ENCODE measurements at places on chromosomes 12 and 14.
A peak's percentile ranks its signal among the peaks of the same experiment; 100 is the strongest.

DNA sequence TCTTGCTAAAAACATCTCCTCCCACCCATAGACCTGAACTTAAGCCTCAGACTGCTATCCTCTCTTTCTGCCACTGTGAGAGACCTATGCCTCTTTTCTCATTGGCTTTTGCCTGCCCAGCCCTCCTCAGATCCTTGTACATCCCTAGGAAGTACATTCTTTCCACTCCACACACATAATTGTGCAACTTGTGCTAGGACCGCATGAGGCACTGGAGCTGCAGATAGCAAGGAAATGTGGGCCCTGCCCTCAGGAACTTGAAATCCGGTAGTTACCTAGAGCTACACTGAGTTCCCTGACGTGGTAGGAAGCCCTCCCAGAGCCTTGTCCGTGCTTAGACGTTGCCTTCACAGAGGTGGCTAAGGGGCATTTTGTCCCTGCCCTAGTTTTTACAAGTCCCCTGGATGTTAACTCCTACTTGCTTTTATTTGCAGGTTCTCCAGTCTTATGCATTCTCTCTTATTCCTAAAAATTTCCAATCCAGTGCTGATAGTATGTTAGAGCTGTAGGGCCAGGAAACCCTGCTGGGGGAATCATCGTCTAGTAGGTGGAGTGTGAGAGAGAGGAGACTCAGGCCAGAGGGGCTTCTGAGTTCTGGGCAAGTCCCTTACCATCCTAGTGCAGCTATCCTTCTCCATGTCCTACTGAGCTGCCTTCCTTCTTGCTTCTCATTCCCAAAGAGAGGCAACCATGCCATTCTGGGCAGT, 41.3 kb downstream of the NTF3 start:
- DNase-seq = no peak

DNA sequence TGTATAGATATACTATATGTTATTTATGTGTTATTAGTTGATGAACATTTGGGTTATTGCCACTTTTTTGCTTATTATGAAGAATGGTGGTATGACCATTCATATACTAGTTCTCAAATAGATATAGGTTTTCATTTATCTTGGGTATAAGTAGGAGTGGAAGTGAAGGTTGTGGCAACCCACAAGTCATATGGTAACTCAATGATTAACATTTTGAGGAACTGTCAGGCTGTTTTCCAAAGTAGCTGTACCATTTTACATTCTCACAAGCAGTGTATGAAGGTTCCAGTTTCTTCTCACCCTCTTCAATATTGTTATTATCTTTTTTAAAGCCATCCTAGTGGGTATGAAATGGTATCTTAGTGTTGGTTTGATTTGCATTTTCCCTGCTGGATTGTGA, 19.0 kb upstream of the MSRB3 start:
- DNase-seq = no peak

GRCh38 chr12:93541578-93542225, 30.8 kb upstream of the SOCS2 start:
- peak; percentile 29 for DNase-seq

DNA sequence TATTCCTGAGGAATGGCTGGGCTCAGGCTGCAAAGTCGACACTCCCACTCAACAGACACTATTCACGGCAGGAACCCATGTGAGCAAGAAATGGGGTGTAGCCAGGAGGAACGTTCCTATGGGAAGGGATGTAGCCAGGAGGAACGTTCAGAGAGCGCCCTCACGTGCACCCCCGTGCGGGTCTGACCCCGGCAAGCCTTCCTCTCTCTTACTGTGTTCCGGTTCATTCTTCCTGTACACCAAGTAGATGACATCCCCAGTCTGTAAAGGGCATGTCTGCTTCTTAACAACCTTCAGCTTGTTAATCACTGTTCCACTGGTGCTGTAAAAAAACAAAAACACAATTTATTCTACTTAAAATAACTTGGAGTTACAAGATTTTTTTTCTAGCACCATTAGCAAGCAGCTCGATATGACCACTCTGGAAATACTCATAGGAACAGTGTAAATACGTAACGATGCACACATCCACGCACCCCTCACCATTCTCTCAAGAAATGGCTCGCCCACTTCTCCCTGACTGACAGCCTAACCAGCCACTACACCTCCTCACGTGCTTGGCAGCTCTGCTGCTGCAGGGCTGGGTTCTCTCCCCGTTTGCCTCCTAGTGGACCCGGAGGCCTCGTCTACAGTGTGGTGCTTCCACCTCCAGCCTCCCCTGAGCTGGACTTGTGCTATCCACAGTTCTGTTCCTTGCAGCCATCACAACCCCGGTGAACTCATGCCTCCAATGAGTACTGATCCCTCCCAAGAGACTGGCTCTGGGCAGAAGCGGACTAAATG, 15.1 kb downstream of the CHFR start:
- no peak for DNase-seq

DNA sequence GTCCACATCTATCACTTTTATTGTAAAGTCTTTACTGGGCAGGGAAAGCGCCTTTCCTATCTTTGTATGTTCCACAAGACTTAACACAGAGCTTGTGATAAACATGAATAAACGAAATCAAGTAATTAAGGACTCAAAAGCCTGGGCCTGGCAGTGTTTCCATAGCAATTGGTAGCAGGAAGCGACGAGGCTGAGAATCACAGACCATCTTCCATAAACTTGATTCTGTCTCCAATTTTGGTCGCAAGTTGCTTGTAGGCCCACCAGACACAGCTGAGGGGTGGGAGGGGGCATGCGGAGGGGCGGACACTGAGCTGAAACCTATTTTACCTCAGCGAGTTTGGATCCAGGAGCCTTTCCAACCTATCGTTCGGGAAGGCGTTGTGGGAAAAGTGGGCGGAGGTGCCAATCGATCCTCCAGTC, 302 bp downstream of the CCDC38 start:
- no peak for DNase-seq

GRCh38 chr12:112714166-112714710, 77.3 kb upstream of the RPH3A start:
- no peak for DNase-seq

GRCh38 chr12:116982791-116983411, 72.2 kb downstream of the FBXW8 start:
- no peak for DNase-seq

DNA sequence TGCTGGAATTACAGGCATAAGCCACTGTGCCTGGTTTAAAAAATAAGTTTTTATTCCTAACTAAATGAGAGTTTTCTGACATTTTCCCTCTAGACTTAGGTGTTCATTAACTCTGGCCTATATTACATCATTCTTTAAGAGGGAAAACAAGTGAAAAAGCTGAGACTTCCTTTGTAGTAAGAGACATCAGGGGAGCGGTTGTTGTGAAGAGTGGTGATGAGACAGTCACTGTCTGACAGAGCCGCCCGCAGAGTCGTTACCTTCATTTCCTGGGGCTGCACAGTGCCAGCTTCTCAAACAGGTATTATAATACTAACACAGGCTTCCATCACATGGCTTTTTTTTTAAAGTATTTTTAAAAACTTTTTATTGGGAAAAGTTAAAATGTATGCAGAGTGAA, 19.7 kb upstream of the TDRD9 start:
- DNase-seq = peak; percentile 48

DNA sequence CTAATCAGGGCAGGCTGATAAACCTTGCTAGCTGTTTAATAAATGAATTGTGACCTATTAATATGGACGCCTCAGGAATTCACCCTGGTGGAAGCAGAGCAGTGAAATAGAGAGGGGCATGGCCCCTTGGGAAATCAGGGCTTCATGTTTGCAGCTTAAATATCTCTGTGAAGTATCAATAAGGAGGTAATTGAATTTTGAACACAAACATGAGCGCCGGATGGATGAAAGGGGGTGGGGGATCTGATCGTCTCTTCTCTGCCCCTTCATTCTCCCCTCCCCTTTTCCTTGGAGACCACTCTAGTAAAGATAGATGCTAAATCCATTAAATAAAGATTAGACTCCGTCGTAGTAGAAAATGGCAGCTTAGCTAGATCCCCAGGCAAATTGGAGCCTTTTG, 70.5 kb downstream of the LIN52 start:
- DNase-seq = no peak

GRCh38 chr12:53047221-53048032, 2.4 kb upstream of the TNS2 start:
- peak; percentile 65 for DNase-seq

DNA sequence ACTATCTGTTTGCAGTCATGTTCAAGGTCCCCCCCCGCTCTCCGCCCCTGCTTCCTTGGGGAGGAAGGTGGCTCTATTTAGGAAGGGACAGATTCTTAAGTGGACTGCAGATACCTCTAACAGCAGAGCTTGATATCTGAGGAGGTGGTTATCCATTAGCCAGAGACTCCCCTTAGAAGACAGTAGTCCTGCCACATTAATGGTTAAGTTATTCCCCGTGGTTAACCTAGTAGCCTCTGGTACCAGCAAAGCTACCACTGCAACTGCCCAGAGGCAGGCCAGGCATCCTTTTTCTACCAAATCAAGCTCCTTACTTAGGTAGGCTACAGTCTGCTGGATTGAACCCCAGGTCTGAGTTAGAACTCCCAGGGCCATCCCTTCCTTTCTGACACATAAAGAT, 162.1 kb upstream of the AVPR1A start:
- DNase-seq = no peak

Data from T-helper 2 cell (primary cell).